Calu3 (cell line): ENCODE measurements at places on chromosomes 2 and 18. TPM values are rescaled to one million over a fixed set of nuclear protein-coding genes. Genes with fewer than 3 reads are reported as not detected.

DNA sequence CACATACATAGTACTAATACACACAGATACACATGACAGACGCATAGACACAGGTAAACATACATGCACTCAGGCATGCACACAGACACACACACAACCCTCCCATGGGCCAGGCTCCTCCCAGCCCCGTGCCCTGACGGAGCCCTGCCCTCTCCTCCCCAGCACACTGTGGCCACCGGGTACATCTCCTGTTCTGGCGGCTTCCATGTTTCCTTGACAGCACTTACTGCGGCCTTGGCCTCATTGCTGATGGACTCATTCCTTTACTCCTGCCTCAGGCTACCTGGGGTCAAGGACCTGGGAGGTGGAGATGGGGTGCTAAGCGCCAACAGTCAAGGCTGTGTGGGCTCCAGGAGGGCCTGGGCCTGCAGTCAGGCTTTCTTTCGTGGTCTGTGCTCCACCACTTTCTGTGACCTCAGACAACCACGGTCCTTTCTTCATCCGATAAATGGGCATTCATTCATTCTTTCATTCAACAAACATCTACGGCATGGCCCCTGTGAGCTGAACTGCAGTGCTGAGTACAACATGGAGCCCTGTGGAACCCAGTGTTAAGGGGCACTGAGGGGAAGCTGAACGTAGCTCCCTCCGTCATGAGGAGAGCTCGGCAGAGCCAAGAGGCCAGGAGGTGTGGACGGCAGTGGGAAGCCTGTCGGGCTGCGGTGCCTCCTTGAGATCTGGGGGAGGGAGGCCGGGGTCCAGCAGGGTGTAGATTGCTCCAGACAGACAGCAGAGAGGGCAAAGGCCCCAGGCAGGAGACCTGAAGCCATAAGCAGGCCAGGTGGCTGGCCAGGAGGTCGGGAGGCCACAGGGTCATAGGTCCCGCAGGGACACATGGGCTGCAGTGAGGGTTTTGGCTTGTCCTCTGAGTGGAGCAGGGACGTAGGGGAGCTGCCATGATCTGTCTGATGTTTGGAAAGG, 190.4 kb upstream of the HDAC4 start:
- H3K27me3 ChIP-seq: peaks cover 37% of the 10 kb centered on the region
- H3K4me1 ChIP-seq: no peaks in the 10 kb centered on the region
- no peak overlapping the region for H3K4me3 ChIP-seq
- no peak for DNase-seq

- H3K4me3 ChIP-seq: no peak overlapping the region
- H3K4me1 ChIP-seq: no peaks in the 10 kb centered on the region
- no peak overlapping the region for H3K27ac ChIP-seq
- DNase-seq: no peak
- H3K27me3 ChIP-seq: no peaks in the 10 kb centered on the region
Observed at GRCh38 chr2:161199912-161200701, 39.9 kb downstream of the TANK start.

DNA sequence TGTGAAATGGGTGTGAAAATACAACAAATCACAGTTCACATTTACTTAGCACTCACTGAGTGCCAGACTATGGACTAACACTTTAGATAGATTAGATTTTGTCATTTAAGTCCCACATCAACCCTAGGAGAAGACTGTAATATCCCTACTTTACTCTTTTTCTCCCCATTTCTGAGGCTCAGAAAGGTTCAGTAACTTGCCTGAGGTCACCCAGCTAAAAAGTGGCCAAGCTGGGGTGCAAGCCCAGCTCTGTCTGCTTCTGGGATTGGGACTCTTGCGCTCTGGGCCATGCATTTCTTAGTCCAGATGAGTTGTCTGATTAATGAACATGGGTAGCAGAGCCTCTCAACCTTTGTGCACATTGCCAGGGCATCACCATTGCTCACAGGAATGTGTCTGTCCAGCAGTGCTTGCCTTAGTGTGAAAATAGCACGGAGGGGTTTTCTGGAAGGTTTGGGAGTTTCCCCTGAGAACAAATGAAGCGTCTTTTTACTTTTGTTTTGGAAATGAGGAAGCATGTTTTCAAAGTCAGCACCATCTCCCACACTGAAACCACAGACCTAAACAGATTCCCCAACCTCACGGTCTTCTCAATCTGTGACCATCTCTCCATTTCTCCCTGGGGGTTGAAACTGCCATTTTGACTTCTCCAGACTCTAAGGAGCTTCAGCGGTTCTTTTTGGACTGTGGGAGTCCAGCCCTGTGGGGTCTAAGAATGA, 31.9 kb downstream of the NRP2 start:
- H3K36me3 ChIP-seq: no peaks in the 10 kb centered on the region
- no peak overlapping the region for H3K27ac ChIP-seq
- H3K4me3 ChIP-seq: no peak overlapping the region
- no peaks in the 10 kb centered on the region for H3K27me3 ChIP-seq
- H3K4me1 ChIP-seq: no peaks in the 10 kb centered on the region
- DNase-seq: no peak

DNA sequence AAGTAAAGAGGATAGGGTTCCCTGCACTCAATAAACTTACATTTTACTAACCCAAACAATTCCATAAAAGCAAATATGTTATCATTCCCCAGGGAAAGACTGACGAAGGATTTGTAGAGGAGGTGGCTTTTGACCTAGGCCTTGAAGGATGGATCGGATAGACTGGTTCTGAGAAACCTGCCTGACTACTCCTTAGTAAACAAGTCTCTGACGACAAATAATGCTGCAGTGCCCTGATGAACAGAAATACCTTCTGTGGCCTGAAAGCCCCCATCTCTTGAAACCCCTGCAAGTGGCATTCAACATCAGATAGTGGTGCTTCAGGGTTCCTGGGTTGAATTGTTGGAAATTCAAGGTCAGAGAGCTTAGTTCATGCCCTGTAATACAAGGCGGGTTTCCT, 19.2 kb downstream of the PRKCE start:
- H3K27ac ChIP-seq: no peak overlapping the region
- no peaks in the 10 kb centered on the region for H3K27me3 ChIP-seq
- peaks cover 9% of the 10 kb centered on the region for H3K36me3 ChIP-seq

DNA sequence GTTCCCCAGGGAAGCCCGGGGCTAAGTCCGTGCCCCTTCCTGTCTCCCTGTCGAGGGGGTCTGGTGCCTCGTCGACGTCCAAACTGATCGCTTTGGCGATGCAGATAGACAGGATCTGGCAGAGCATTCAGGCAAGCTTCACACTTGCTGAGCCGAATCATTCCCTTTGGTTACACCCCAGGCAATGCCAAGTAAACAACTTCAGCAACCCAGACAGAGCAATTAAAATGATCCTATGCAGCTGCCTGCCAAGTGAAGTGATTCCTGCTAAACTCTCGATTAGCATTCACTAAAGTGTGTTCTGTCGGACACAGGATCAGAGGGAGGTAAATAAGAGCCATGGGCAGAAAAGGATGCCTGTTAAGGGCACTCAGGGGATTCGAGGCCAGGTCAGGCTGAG, 108.2 kb upstream of the RAB12 start:
- H3K27ac ChIP-seq: no peak overlapping the region
- H3K4me1 ChIP-seq: peaks cover 6% of the 10 kb centered on the region
- peaks cover 55% of the 10 kb centered on the region for H3K27me3 ChIP-seq
- H3K36me3 ChIP-seq: no peaks in the 10 kb centered on the region

- H3K36me3 ChIP-seq: no peaks in the 10 kb centered on the region
- no peak for DNase-seq
- H3K4me1 ChIP-seq: no peaks in the 10 kb centered on the region
- H3K4me3 ChIP-seq: no peak overlapping the region
- peaks cover 49% of the 10 kb centered on the region for H3K27me3 ChIP-seq
Observed at GRCh38 chr2:15745907-15746702, 154.4 kb downstream of the DDX1 start.

DNA sequence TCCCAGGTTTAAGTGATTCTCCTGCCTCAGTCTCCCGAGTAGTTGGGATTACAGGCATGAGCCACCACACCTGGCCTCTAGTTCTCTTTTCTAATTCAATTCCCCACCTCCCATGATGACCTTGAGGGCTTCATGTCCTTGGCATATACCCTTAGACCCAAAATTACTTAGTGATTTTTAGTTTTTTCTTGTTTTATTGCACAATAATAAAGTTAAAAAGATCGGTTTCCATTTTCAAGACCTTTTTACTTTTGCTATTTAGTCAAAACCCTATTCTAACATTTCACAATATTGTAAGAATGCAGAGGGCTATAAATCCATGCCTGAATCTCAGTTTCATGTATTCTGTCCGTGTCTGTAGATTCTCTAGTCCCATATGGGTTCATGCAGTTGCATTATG, 354.6 kb upstream of the FANCL start:
- no peak overlapping the region for H3K27ac ChIP-seq
- no peak for DNase-seq
- H3K27me3 ChIP-seq: no peaks in the 10 kb centered on the region
- no peak overlapping the region for H3K4me3 ChIP-seq
- H3K36me3 ChIP-seq: no peaks in the 10 kb centered on the region

- no peak for DNase-seq
- no peak overlapping the region for H3K4me3 ChIP-seq
- no peak overlapping the region for H3K27ac ChIP-seq
- peaks cover 6% of the 10 kb centered on the region for H3K36me3 ChIP-seq
- peaks cover 10% of the 10 kb centered on the region for H3K27me3 ChIP-seq
- peaks cover 35% of the 10 kb centered on the region for H3K4me1 ChIP-seq
Observed at GRCh38 chr2:233346930-233347329, 7.4 kb upstream of the DGKD start.

DNA sequence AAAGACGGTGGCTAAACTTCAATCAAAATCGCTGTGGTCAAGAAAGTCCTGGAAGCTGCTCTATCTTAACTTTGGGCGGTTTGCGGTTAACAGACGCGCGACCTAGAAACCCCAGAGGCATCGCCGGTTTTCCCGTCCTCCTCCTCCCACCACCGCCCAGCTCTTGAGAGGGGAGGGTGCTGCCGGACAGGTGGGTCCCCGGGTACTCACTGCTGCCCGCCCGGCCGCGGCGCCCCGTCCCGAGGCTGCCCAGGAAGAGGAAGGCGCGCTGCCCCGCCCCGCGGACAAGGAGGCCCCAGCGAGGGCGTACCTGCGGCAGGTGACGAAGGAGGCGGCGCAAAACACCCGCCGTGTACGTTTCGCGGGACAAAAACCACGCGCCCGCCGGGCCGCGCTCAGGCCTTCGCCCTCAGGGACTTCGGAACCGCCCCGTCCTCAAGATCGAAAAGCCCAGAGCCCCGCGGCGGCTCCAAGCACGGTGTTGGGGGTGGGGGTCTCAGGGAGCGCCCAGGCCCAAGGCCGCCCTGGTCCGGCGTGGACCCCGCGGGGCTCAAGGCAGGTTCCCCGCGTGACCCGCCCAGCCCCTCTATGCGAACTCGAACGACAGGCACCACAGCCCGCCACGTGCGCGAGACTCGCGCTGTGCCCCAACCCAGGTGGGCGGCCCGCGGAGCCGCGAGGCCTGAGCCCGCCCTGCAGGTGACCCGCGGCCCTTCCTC, at the start of gene SH3YL1:
TSS of gene SH3YL1 (minus strand) at position 259 of the 719 bp plus-strand sequence. CDS start at position 211, 48 bp downstream.
- H3K4me3 ChIP-seq: peak within 1 kb of the TSS; percentile 99
- peak; percentile 87 for DNase-seq
- peak within 1 kb of the TSS; percentile 92 for H3K27ac ChIP-seq
- H3K4me1 ChIP-seq: peaks cover 39% of the 10 kb centered on the region
- H3K27me3 ChIP-seq: no peaks in the 10 kb centered on the region

Gene CCBE1
- 0.05 and 0.12 TPM in 2 replicates for total RNA-seq

GRCh38 chr2:177355874-177356273, 36.7 kb upstream of the AGPS start:
- H3K27ac ChIP-seq: no peak overlapping the region
- DNase-seq: no peak
- H3K36me3 ChIP-seq: no peaks in the 10 kb centered on the region
- no peaks in the 10 kb centered on the region for H3K27me3 ChIP-seq
